Endothelial cell of umbilical vein (primary cell): ENCODE measurements at places on chromosomes 11 and 22.
A peak's percentile ranks its signal among the peaks of the same experiment; 100 is the strongest.

DNA sequence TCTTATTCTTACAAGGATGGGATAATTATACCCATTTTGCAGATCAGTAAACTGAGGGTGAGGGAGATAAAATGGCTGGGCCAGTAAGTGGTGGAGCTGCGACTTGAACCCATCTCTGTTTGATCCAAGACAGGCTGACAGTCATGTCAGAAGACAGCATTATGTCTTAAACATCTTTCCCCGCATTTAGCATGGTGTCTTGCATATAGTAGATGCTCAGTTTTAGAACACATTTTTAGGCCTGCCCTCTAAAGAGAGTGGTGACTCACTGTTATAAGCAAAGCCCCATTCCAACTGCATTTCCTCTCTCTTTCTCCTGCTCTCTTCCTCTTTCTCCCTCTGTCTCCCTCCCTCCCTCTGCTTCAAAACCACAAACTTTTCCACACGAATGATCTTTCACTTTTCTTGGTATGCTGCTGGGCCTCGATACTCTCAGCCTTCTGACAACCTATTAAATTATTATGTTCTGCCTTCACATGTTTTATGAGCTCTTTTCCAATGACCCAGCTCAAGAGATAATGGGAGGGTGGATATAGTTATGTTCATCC is 25.2 kb downstream of the CWC15 start:
- no peak for DNase-seq
- no peak overlapping the region for H3K4me3 ChIP-seq
- H3K36me3 ChIP-seq = no peaks in the 10 kb centered on the region
- H3K4me1 ChIP-seq = no peaks in the 10 kb centered on the region
- no peaks in the 10 kb centered on the region for H3K27me3 ChIP-seq
- H3K27ac ChIP-seq = no peak overlapping the region

GRCh38 chr22:38751422-38752346 is 4.1 kb downstream of the SUN2 start:
- no peak overlapping the region for H3K27ac ChIP-seq
- H3K4me1 ChIP-seq = peaks cover 17% of the 10 kb centered on the region
- H3K36me3 ChIP-seq = peaks cover 35% of the 10 kb centered on the region
- H3K4me3 ChIP-seq = no peak overlapping the region
- DNase-seq = no peak
- no peaks in the 10 kb centered on the region for H3K27me3 ChIP-seq

DNA sequence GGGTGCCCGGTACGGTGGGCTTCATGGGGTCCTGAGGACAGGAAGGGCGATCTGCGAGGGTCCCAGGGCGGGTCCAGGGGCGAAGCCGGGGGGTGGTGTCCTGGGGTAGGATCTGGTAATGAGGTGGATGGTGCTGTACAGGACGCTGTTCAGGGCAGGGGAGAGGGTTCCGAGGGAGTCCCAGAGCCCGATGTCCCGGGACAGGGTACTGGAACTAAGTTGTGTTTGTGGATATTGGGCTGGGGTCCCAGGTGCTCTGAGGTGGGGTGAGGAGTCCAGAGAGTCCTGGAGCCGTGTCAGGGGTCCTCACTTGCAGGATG is 426 bp downstream of the LZTR1 start:
- peaks cover 13% of the 10 kb centered on the region for H3K36me3 ChIP-seq
- H3K27me3 ChIP-seq = no peaks in the 10 kb centered on the region
- no peak overlapping the region for H3K27ac ChIP-seq
- H3K4me1 ChIP-seq = peaks cover 17% of the 10 kb centered on the region
- DNase-seq = no peak

- DNase-seq = no peak
- H3K4me1 ChIP-seq = peaks cover 8% of the 10 kb centered on the region
- no peaks in the 10 kb centered on the region for H3K27me3 ChIP-seq
- no peaks in the 10 kb centered on the region for H3K36me3 ChIP-seq
- no peak overlapping the region for H3K4me3 ChIP-seq
Measured at GRCh38 chr11:63876616-63877015, 37.7 kb downstream of the MARK2 start.

- no peak for DNase-seq
- H3K27me3 ChIP-seq = no peaks in the 10 kb centered on the region
- H3K4me1 ChIP-seq = no peaks in the 10 kb centered on the region
- no peak overlapping the region for H3K4me3 ChIP-seq
- H3K27ac ChIP-seq = no peak overlapping the region
Measured at GRCh38 chr22:45254789-45255278, 14.1 kb upstream of the KIAA0930 start.

- H3K36me3 ChIP-seq = no peaks in the 10 kb centered on the region
- H3K4me1 ChIP-seq = peaks cover 3% of the 10 kb centered on the region
- no peak overlapping the region for H3K27ac ChIP-seq
- DNase-seq = no peak
Measured at GRCh38 chr11:33892906-33893594, 1.2 kb upstream of the LMO2 start.

DNA sequence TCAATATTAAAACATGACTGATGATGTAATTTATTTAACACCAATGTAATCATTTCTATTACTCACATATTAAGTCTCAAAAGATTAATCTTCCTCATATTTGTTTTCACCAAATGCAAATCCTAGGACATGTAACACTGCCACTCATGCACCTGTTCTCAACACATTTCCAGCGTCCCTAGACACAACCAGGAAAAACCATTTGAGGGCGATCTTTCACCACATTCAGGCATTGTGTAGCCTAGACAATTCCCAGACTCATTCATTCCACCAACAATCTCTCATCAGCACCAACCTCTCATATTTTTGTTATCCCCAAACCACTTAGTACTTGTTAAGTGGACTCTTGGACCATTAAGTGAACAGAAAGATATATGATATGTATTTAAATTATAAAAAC is 66.1 kb downstream of the SLC36A4 start:
- no peaks in the 10 kb centered on the region for H3K4me1 ChIP-seq
- no peak overlapping the region for H3K4me3 ChIP-seq
- H3K36me3 ChIP-seq = no peaks in the 10 kb centered on the region

DNA sequence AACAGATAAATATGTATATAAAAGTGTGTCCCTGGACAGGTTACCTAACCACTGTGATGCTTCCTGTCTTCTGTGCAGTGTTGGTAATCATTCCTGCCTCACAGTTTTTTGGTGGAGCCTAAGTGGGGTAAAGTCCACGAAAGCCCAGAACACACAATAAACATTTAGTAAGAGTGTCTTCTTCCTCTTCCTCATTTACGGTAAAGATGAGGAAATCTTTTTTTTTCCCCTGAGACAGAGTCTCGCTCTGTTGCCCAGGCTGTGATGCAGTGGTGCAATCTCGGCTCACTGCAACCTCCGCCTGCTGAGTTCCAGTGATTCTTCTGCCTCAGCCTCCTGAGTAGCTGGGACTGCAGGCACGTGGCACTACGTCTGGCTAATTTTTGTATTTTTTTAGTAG is 117.1 kb downstream of the LDLRAD3 start:
- no peak overlapping the region for H3K4me3 ChIP-seq
- H3K27ac ChIP-seq = no peak overlapping the region
- H3K27me3 ChIP-seq = no peaks in the 10 kb centered on the region

GRCh38 chr11:62169448-62169847 is 20.6 kb upstream of the SCGB1D1 start:
- peaks cover 6% of the 10 kb centered on the region for H3K4me1 ChIP-seq
- H3K27ac ChIP-seq = no peak overlapping the region
- no peak overlapping the region for H3K4me3 ChIP-seq

DNA sequence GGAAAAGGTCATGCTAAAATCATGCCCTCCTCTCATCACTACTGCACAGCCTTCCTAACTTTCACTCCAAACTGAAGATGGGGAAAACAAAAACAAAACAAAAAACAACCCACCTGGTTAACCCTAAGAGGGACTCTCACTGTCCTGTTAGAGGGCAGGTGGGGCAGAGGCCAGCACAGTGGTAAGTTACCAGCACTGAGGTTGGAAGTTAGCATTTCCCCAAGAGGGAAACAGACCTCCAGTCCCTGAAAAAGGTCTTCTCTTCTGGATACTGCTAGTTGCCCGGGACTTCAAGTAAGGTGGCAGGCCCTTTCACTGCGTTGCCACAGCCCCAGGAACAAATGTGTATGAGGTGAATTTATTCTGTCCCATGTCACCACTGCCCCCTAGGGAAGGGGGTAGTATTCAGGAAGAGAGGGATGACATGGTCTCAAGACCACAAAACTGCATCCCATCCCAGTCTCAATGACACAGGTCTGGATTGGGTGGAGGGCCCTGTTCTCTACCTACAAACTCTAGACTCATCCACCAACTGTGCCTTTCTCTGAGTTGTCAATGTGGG is 792 bp upstream of the ADAMTS8 start:
- no peak for DNase-seq
- no peaks in the 10 kb centered on the region for H3K36me3 ChIP-seq
- no peak overlapping the region for H3K4me3 ChIP-seq
- H3K27me3 ChIP-seq = peaks cover 48% of the 10 kb centered on the region
- H3K27ac ChIP-seq = no peak overlapping the region

GRCh38 chr11:62574363-62575071 is 826 bp upstream of the EEF1G start:
- no peaks in the 10 kb centered on the region for H3K27me3 ChIP-seq
- H3K4me3 ChIP-seq = peak overlapping the region; percentile 50
- H3K4me1 ChIP-seq = peaks cover 62% of the 10 kb centered on the region
- peak overlapping the region; percentile 99 for H3K27ac ChIP-seq
